ENCODE measurements at places on chromosomes 2 and 18. TPM values are rescaled to one million over a fixed set of nuclear protein-coding genes. Genes with fewer than 3 reads are reported as not detected.

DNA sequence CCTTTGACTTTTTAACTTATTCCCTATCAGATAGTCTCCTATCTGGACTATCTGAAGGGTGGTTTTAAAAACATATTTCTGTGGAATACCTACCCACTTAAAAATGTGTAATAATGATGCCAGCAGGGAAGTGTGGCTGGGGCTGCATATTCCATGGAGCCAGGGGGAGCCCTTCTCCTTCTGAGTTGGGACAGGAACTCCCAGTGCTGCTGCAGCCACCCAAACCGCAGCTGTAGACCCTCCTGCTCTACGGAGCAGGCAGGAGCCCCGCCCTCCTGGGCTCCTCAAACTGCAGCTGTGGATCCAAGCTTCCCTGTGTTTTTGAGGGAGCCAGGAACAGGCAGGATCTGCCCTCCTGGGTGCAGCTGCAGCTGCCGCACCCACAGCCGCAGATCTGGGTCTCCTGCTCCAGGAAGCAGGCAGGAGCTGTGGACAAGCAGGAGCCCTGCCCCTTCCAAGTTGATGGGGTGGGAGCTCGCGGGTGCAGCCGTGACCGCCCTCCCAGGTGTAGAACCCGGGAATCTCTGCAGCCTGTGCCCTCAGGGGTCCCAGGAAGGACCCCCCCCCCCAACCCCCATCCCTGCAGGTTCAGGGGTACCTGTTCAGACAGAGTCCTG lies 57.8 kb downstream of the PDK1 start:
- DNase-seq: peak; percentile 43

Gene CIDEA
- polyA plus RNA-seq: 0.12 TPM

DNA sequence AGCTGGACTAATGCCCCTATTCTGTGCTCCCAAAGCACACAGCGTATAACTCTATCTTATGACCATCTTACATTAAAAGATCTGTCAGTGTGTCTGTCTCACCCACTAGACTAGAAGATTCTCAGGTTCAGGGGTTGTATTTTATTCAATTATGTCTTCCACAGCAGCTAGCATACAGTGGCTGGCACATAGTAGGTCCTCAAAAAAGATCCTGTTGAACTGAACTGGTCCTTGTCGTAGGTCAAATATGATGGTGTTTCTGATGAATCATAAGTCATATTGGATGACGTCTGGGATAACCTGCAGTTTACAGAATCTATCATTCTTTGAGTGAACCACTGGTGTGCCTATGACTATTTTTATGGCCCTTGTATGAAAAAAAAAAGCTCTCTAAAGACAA lies 11.3 kb upstream of the TTC39C start:
- DNase-seq: no peak

DNA sequence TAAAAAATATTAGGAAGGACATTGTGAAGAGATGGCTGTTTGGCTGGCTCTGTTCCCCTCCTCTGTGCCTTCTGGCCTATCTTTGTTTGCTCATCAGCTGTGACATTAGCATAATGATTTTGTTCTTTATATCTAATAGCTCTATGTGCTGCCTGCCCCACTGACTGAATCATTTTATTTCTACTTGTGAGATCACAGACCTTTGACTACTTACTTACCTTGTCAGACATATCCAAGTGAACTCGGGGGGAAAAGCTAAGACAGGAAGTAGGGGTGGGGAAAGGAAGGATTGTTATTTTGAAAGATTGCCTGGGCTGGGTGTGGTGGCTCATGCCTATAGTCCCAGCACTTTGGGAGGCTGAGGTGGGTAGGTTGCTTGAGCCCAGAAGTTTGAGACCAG lies 104.2 kb downstream of the ASAP2 start:
- DNase-seq: peak; percentile 59

GRCh38 chr2:108787216-108787541 lies 608 bp downstream of the CCDC138 start:
- DNase-seq: no peak

- no peak for DNase-seq
Measured at GRCh38 chr2:138771534-138771933, 8.7 kb downstream of the NXPH2 start.

DNA sequence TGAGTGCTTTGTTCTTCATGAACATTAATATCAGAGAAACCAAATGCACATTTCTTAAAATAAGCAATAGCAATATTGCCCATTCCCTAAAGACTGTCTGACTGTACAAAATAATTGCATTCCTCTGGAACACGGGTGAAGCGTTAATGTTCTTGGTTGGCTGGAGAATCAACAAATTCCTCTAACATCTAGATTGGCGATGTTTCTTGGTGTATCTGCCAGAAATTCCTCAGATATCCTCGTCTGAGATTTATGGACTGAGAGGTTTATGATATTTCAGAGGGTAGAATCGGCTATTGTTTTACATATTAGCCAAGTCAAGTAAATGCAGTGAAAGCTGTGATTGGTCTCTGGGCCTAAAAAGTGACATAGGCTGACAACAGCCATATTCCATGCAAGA lies 27.1 kb upstream of the SPTBN1 start:
- DNase-seq: peak; percentile 26

Gene C2orf66
- polyA plus RNA-seq: not detected

DNA sequence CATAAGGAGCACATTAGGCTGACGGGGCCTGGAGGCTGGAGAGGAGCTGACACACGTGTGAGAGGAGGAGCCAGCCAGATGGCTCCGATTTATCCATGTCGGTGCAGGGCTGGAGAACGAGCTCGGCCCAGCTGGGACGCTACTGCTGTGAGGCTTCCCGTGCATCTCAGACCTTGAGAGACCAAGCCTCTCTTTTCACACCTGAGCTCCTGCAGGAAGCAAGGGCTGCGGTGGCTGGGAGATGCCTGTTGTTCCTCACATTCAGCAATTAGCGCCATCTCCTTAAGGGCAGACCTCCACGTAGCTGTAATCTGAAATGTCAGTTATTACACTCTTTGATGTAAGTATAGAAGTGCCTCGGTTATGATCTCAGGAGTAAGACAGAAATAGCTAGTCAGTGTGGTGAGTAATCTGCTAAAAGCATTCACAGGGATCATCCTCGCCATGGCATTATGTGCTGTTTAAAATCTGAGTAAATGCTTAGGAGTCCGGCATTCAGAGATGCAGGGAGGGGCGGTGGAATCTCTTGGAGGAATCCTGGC lies 107.9 kb downstream of the PRKCE start:
- peak; percentile 78 for DNase-seq

DNA sequence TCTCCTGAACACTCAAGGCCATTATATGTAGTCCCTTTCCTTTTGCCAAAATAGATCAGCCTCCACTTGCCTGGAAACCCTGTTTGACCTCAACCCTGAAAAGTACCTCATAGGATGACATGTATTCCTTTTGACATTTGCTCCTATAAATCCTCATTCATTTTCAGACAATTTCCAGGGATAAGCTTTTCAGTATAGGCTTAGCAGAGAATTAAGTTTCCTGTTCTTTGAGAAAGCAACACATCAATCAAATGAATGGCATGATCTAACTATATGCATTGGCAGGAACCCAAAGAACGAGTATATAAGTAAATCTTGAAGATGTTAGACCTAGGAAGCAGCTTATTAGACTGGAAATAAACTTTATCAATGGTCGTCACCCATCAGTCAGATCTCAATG lies 483.0 kb downstream of the CCDC85A start:
- DNase-seq: no peak

DNA sequence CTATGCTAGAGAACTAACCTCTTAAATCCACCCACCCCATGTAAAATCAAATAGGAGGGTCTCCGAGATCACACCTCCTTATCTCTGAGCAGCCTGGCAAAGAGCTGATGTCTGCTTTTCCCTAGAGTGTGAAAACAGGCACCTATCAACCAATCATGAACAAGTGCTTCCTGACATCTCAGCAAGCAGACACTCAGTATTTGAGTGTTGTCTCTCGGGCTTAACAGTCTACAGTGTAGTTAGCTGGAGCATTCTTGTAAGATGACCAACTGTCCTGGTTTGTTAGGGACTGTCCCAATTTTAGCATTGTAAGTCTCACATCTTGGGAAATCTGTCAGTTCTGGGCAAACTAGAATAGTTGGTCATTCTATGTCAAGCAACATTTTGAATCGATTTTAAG lies 26.4 kb downstream of the MARCHF4 start:
- no peak for DNase-seq

Gene IL36B
- not detected for polyA plus RNA-seq

- DNase-seq: no peak
Measured at GRCh38 chr2:215970425-215970824, 42.9 kb downstream of the MREG start.

GRCh38 chr2:22355816-22356433 lies 1029.1 kb upstream of the KLHL29 start:
- peak; percentile 14 for DNase-seq

DNA sequence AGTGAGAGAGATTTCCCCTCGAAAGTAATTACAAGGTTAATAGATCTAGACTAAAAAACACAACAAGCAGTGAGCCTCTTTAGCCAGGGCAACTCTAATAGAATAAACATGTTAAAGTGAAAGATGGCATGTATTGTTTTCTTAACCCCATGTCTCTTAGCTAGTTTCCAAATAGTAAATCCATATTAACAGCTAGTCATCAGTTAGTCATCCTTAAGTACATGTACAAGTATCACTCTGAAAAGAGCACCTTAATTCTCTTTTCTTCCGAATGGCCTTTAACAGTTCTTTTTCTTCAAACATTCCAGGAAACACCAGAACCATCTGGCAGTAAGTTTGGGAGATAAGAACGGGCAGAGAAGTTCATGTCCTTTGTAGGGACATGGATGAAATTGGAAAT lies 1480.0 kb downstream of the LRP1B start:
- peak; percentile 72 for DNase-seq

DNA sequence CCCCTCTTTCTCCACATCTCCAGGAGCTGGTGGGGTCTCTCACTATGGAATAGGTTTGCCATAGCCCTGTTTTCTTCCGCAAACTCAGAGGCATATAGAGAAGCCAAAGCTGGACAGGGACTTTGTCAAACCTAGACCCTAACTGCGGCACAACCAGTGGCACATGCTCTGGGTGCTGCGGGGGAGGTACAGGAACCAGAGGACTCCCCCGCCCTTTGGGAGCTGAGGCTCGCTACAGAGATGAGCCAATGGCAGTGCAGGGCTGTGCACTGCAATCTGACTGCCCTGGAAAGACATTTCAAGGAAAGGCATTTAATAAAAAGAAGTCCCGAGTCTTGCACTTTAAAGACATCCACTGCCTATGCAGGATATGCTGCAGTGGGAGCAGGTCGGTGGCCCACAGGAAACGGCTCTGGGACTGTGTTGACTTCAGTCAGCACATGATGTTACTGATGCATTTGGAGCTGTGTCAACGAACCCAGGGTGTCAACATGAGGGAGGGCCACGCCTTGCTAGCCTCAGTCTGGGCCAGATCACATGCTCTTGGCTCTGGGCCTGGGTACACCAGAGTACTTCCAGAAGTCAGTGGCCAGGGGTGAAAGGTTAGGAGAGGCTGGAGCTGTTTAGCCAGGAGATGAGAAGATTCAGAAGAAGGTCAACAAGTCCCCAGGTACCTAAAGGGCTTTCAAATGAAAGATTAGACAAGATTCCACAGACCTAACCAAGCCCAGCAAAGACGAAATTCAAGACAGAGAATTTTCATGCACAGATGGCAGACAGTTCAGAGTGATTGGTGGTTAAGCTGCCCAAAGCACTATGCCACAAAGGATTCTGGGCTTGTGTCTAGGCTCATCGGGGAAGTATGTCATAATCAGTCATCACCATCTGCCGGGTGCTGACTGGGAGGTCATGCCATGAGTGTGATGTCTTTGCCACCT lies 8.2 kb downstream of the SLC35F6 start:
- DNase-seq: peak; percentile 98

DNA sequence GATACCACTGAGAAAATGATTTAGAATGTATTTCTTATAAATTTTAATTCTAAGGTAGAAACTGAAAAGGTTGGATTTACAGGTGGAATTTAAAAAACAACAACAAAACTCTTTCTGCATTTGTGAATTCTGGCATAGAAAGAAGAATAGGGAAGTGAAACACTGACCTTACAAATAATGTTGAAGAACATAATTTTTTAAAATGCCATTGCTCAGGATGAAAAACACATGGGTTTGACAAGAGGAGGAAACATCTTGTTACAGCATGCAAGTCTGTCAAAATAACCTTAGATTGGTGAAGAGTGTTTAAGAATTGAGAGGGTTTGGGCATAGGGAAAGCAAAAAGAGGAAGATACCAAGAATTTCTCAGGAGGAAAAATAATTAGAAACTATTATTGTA lies 184.3 kb downstream of the UBE2E3 start:
- no peak for DNase-seq

DNA sequence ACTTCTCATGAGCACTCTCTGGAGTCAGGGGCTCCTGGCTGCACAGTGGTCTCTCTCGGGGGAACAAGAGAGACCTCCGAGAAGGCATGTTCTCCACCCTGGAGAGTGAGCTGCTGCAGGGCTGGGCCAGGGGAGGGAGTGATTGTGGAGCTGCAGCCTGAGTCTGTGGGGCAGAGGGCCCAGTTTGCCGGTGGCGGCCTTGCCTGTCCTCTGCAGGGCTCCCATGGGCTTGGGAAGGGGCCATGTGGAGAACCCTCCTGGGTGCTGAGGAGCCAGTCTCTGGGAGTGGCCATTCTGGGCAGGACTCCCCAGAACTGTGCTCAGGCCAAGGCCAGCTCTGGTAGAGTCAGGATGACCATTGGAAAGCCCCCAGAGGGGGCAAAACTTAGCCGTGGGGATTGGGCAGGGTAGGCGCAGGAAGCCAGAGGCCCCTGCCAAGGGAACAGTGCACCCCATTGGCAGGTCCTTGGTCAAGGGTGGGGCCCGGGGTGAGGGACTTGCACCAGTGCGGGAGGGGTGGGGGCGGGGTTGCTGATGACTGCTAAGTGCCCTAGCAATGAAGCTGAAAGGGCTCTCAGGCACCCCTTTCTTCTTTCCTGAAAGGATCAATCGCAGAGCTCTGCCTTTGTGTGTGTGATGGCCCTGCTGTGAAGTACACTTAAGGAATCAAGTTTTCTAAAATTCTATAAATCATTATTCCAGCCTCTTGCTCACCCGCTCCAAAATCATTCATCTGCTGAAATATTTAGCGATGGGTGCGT lies 69.7 kb upstream of the BOD1L2 start:
- DNase-seq: no peak

DNA sequence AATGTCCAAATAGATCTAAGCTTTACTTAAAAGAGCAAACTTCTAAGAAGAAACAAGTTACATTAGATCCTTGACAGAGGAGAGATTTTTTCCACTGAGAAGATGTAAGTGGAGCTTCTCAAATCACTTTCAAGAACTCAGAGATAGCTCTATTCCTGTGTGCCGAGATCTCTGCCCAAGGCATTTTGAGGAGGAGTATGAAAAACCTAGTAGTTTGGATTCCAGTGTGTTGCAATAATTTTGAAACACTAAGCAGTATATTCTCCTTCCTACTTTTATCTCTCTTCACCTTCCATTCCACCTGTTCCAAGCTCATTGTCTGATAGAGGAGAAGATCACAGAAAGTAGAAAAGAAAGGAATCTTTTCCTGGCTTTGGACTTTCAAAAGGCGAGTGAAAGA lies 192.0 kb upstream of the TANK start:
- DNase-seq: no peak

DNA sequence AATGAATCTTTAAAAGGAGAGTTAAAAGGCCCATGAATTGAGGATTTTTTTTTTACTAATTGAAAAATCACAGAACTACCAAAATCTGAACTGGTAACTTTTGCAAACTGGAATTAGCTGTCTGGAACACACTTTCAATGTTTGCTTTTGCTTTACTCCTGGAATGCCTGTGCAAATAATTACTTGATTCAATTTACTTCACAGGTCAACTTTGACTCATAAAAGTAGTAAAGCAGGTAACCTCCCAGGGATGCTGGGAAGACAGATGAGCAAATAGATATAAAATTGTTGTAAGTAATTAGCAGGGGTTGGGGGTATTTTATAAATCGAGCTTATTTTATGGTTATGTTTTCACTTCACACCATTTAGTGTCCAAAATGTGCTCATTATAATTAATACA lies 398.3 kb upstream of the HNRNPA3 start:
- no peak for DNase-seq

- DNase-seq: no peak
Measured at GRCh38 chr2:123916531-123916930, 108.6 kb upstream of the CNTNAP5 start.
